ENCODE measurements at places on chromosomes 7 and 10.

DNA sequence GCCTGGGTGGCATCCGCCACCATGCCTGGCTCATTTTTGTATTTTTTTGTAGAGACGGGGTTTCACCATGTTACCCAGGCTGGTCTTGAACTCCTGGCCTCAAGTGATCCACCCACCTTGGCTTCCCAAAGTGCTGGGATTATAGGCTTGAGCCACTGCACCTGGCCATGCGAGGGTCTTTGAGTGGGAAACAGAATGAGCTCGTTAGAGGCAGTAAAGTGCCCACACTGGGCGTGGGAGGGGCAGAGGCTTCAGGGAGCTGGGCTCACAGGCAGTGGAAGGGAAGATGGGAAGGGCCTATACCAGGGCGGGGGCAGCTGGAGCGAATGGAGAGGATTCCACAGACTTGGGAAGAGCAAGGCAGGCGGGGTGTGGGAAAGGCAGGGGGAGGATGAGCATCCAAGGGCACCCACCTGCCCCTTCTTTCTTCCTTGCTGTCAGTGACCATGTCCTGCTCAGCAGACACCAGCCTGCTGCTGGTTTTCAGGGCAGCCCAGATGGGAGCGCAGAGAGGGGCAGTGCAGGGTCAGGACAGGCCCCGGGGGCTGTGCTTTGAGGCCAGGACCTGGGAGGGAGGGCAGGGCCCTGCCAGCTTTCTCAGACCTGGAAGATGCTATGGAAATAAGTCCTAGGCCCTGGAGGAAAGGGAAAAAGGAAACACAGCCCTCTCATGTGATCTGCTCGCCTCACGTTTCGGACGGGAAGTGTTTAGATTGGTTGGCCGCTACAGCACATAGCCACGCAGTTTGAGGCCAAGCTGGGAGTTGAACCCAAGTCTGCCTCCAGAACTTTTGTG is 4.2 kb downstream of the FZD9 start:
- no peak for DNase-seq

DNA sequence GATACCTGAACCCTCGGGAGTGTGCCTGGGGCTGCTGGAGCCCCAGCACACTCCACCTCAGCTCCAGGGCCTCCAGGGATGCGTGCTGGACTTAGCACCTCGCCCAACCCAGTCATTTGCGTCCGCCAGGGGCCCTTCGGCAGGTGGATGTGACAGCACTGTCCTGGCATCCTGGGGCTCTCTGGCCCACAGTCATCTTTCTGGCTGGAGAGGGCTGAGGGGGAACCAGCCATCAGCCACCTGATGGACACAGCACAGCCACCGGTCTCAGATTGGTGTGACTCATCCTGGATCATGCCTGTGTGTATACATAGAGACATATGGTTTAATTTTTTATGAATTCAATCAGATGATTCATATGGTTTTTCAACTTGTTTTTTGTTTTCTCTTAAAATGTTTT is 11.1 kb downstream of the ZNF775 start:
- DNase-seq, result no peak

GRCh38 chr10:80465839-80466590 is 11.9 kb downstream of the TSPAN14 start:
- DNase-seq, result peak; percentile 39

DNA sequence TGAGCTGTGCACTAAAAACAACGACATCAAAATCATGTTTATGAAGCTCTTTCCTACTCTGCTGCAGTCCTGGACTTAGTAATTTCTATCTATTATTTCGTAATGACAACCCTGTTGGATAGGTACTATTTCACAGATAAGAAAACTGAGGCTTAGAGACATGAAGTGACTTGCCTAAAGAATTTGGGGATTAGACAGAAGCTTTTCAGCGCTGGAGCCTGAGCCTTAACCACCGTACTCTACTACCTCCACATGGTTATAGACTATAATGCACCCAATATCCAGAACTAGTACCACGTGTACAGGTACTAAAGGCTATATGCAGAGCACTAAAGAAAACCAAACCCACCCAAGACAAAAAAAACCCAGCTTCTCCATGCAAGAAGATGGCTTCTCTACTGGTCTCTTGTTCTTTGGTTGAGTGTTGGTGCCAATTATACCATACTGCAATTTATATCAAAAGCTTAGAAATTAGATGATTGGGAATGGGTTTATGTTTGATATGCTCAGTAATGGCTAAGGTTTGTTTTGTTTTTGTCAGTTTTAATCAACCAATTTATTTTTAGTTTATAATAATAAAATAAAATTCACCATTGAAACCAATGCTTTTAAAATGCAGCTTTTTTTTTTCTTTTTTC is 6.5 kb upstream of the SNX10 start:
- DNase-seq, result peak; percentile 52

DNA sequence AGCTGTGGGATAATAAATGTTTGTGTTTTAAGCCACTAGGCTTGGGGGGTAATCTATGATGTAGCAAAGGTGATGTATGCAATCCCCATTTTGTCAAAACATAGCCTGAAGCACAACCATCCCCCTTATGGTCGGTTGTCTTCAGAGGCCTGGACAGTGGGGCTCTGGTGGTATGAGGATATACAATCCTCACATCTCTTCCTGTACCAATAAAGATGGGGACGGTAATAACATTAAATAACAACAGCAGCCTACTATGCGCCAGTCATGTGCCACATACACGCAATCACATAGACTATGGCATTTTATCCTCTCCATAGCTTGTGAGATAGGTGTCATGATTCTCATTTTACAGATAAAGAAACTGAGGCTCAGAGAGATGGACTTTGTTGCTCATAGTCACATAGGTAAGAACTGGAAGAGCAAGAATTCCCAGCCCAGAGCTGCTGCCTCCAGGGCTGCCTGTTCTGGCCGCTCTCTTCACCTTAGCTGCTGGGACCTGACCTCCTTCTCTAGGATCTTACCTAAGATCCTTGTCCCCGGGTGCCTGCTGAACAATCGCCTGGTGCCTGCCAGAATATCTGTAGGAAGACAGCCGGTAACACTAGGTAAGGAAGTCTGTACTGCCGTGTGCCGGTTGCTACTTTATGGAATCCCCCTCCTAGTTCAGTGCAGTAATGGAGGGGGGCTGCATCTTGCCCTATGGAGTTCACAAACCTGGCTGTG is 108.6 kb downstream of the ARHGAP22 start:
- no peak for DNase-seq

DNA sequence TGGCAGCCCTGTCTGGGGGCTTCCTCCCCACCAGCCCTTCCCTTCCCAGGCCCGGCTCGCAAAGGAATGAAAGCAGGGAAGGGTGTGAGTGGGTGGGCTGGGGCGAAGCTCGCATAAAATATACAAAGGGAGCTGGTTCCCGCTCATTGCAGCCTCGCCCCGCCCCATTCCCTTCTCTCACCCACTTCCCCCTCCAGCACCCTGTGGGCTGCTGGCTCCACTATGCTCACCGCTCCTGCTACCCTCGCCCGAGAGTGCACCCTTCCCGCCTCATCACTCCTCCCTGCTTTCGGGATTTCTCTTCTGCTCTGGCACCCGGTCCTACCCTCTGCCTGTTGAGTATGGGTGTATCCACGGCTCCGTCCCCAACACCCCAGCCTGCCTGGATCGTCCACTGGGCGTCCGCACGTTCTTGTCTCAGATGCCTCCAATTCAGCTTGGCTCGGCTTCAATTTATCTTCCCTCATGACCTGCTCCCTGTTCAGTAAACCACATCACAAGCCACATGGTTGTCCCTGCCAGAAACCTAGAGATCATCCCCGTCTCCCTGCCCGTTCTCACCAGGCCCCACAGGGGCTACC is 14.4 kb upstream of the TTYH3 start:
- DNase-seq, result no peak

GRCh38 chr7:90686146-90686545 is 90.0 kb downstream of the CDK14 start:
- DNase-seq, result no peak

DNA sequence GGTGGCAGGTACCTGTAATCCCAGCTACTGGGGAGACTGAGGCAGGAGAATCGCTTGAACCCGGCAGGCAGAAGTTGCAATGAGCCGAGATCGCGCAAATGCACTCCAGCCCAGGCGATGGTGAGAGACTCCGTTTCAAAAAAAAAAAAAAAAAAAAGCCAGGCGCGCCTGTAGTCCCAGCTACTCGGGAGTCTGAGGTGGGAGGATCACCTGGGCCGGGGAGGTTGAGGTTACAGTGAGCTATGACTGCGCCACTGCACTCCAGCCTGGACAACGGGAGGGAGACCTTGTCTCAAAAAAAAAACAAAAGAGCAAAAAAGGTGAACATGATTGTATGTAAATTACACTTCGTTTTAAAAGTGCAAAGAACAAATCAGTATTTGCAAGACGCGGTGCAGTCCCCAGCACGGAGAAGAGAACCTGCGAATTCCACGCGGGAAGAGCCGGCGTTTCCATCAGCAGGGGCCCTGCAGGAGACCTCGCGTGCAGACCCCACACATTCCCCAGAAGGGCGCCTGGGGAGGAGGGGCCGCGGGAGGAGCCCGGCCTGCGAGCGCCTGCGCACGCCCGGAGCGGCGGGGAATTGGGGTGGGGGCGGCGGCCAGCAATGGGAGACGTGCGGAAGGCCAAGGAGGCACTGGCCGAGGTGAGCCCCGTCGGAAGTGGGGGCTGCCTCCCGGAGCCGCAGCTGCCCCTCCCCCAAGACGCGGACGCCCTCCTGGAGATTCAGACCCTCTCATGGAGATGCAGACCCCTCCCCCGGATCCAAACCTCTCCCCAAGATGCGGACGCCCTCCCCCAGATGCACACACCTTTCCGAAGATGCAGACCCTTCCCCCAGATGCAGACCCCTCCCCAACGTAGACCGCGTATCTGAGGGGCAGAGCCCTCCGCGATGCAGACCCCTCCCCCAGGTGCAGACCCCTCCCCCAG is 16.7 kb upstream of the SUN1 start:
- DNase-seq, result peak; percentile 38

DNA sequence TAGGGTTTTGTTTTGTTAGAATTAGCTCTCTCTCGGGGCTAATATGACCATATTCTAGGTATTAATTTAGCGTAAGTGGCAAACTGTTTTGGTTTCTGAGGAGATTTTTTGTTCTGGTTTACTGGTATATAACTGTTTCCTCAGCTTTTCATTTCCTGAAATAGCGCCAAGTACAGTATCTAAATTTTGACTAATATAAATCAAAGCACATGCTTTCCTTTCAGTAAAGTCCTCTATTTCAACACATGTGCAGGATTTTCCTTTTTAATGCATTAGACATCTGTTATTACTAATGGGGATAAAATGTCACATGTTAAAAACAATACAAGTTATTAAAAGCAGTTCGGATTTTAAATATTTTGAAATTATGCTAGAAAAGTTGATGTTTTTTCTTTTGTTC is 11.3 kb downstream of the FERD3L start:
- DNase-seq, result no peak

Measured in NAMALWA (cell line).